Right renal pelvis (tissue), 4 donors: ENCODE measurements at places on chromosomes 4 and X. TPM values are rescaled to one million over a fixed set of nuclear protein-coding genes. Genes with fewer than 3 reads are reported as not detected.

GRCh38 chrX:28552882-28553829 is 34.1 kb upstream of the IL1RAPL1 start:
- no peak for DNase-seq

DNA sequence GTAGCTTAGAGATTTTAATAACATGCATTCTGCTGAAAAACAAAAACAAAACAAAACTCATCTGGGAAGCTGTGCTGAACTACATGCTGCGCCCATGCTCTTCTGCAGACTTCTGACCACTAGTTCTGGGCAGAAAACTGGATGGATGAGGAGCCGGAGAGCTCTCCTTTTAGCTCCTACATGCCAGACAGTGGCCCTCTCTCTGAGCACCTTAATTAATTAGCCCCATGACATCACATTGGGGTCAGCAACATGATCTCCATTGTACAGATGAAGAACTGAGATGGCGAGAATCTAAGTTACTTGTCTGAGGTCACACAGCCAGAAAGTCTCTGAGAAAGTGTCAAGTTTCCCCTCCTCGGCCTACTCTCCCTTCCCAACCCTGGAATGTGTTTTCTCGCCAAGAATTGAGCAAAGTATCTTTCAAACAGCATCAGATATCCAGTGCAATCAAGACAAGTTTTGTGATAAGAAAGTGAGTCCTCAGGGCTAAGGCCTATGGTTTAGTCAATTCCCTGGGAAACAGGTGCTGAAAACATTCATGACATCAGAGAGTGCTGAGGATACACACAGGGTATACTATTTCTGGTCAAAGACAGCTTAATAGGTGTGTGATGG is 21.6 kb downstream of the SCD5 start:
- no peak for DNase-seq

GRCh38 chr4:165966833-165967232 is 93.8 kb downstream of the TLL1 start:
- no peak for DNase-seq

DNA sequence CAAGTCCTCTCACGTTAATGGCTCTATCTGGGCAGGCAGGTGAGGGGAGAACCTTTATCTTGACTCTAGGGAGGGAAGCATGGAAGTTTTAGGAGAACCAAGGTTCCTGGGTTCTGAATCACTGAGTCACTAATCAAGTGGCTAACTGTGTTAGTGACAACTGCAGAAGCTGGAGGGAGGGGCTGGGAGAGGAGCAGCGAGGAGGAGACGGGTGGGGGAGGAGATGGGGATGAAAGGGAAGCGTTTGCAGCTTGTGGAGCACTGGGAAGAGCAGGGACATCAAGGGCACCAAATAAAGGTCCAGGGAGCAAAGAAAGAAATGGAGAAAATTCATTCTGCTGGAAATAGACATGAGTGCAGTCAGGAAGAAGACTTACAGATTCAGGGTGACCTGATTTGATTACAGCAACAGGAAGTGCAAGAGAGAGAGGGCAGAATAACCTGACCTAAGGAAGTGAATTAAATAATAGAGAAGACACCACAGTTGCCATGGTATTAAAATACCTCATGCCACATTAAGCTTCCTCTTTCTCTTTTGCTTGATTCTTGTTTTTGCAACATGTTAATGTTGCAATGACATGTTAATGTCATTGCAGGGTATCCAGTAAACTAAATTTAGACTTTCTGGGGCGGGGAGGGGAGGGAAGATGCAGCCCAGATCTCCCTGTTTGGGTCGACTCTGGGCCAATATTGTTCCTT is 4.5 kb upstream of the SETD7 start:
- no peak for DNase-seq

GRCh38 chrX:140599851-140600250 is 95.0 kb upstream of the SOX3 start:
- DNase-seq, result no peak

DNA sequence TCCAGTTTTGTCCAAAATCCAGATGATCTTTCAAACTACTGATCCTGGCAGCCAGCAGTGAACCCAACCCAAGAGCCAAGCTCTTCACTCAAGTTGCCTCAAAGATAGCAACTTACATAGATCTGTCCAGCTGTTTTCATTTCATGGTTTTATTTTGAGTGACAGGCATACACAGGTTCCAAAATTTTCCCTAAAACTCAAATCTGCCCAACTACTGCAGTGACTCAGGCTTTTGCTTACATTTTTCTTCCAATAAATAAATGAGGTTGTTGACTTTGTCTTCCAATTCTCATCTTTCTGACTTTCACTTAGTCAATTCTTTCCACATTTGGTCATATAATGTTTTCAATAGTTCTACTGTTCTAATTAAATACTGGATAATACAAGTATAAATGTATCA is 158.8 kb downstream of the TECRL start:
- DNase-seq, result no peak

GRCh38 chr4:16626945-16627344 is 271.5 kb downstream of the LDB2 start:
- no peak for DNase-seq

- DNase-seq, result no peak
Observed at GRCh38 chr4:3601992-3602391, 69.8 kb upstream of the LRPAP1 start.

DNA sequence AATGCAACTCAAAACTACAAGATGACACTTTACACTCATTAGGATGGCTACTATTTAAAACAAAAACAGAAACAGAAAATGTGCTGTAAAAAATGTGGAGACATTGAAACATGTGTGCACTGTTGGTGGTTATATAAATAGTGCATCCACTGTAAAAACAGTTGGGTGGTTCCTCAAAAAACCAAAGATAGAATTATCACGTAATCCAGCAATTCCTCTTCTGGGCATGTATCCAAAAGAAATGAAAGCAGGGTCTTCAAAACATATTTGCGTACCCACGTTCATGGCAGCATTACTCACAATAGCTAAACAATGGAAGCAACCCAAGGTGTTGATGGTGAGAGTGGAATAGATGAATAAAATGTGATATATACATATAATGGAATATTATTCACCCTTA is 967.2 kb downstream of the TRAM1L1 start:
- DNase-seq, result no peak

DNA sequence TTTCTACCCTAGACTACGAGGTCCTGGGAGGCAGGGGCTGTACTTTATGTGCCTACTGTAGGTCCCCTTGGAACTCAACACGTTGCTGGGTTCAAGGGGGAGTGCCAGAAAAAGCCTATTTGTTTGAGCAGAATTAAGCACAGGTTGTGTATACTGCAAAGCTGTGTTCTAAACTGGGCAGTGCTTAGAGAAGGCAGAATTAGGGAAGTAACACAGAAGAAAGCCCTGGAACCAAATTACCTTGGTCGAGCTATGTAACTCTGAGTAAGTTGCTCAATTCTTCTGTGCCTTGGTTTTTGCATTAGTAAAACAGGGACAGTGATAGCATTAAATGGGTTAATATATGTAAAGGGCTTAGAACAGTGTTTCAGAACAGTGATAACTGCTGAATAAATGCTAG is 245.0 kb upstream of the SFRP2 start:
- no peak for DNase-seq

DNA sequence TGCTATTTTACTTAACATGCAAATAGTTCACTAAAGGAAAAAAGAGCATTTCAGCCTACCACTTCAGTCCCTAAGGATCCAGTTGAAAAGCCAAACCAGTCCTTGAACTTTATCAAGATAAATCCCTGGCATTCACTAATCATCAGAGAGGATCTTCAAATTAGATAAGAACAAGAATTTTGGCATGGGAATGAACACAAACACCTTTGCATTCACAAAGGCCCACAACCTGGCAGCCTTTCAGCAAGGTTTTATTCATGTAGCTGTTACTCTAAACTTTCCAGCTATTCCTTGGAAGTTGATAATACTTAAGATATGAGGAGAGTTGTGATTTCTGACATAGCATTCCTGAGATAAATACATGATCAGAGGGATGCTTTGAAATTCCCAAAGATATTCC is 193.4 kb downstream of the LRBA start:
- DNase-seq, result no peak

DNA sequence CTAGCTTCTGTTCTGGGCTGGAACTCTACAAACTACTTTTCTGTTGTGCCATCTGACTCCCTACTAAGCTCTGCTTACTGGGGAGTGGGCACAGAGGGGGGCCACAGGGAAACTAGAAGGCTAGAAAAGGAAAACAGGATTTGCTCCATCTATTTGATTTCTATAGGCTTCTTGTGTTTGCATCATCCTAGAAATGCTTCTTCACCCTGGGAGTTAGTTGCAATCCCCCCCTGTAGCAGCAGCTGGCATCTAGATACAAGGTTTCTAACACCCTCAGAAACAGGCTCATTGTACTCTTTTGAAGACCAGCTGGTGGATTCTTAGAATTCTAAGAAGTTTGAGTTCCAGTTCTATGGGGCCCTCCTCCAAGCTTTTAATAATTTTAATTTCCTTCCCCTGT is 213.4 kb downstream of the TMA16 start:
- DNase-seq, result no peak

GRCh38 chr4:180721356-180721755 is 1521.8 kb upstream of the TENM3 start:
- no peak for DNase-seq

- no peak for DNase-seq
Observed at GRCh38 chr4:158094413-158095134, 78.3 kb downstream of the GASK1B start.

GRCh38 chrX:133722756-133723155 is 262.6 kb downstream of the GPC3 start:
- DNase-seq, result no peak

The SGMS2 gene
- 17.2 TPM for polyA plus RNA-seq

The ADH6 gene
- 45.2 TPM for polyA plus RNA-seq

The TMSB15C gene
- polyA plus RNA-seq, result 11.4 TPM

The UGT8 gene
- 55.7 TPM for polyA plus RNA-seq
